ENCODE measurements at places on chromosomes 7 and 10.

- DNase-seq: no peak
These were observed 56.1 kb upstream of the NOBOX start for GRCh38 chr7:144459635-144460034.

DNA sequence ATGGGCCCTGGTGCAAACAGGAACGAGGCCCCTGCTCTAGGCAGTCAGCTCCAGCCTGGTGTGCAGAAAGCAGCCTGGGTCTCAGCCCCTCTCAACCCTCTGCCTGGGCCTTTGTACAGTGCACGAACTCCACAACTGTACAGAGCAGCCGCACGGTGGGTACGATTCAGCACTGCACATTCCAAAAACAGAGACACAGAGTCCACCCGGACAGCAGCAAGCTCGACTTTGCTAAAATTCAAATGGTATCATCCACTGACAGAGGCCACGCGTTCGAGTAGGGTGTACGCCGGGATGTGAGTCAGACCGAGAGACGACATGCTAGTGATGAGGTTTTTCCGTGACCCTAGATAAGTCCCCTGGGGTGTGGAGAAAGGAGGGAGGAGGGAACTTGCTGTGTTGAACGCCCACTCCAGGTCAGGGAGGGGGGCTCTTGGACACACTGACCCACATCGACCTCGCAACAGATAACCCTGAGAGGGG, 65.6 kb upstream of the PDGFA start:
- no peak for DNase-seq

- no peak for DNase-seq
These were observed 57.3 kb upstream of the DPYSL4 start for GRCh38 chr10:132129431-132129830.

DNA sequence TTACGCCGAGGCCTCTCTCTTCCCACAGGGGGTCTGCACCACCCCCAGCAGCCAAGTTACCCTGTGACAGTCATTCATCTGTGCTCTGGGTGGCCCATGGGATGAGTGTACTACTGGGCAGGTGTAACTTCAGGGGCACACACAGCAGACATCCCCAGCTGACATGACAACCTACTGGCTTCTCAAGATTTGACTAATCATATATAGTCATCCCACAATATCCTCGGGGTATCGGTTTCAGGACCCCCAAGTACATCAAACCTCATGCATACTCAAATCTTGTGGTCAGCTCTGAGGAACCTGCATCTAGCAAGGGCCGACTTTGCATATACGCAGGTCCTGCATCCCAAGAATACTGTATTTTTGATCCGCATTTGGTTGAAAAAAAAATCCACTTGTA, 336.9 kb upstream of the C7orf33 start:
- no peak for DNase-seq

DNA sequence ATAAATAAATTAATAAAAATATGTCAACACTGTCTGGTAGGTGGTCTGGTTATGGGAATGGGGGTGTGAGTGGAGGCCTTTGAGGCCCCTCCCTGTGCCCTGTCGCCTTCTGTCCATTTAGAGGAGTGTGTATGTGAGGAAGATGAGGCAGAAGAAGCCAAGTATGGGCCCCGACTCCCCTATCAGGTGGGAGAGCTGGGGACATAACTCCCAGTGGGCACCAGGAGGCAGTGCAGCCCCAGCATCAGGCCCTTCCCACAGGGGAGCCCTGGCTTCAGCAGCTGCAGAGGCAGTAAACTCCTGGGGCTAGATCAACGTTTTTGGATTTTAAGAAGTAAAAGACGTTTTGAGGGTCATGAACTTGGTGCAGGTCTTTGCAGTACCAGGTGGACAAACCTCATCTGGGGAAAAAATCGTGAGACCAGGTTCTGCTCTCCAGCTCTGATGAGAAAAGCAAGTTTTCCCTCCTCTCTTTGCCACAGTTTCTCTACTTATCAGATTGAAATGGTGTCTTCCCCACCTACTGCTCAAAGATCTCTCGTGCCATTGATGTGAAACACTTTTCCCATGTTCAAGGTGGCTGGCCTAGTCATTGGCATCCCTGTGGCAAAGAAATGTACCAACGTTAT, 167.8 kb upstream of the EEPD1 start:
- DNase-seq: peak; percentile 35

GRCh38 chr10:31644931-31645633, 283.5 kb downstream of the ARHGAP12 start:
- no peak for DNase-seq

- DNase-seq: no peak
These were observed 11.2 kb upstream of the JAKMIP3 start for GRCh38 chr10:132054564-132054963.

DNA sequence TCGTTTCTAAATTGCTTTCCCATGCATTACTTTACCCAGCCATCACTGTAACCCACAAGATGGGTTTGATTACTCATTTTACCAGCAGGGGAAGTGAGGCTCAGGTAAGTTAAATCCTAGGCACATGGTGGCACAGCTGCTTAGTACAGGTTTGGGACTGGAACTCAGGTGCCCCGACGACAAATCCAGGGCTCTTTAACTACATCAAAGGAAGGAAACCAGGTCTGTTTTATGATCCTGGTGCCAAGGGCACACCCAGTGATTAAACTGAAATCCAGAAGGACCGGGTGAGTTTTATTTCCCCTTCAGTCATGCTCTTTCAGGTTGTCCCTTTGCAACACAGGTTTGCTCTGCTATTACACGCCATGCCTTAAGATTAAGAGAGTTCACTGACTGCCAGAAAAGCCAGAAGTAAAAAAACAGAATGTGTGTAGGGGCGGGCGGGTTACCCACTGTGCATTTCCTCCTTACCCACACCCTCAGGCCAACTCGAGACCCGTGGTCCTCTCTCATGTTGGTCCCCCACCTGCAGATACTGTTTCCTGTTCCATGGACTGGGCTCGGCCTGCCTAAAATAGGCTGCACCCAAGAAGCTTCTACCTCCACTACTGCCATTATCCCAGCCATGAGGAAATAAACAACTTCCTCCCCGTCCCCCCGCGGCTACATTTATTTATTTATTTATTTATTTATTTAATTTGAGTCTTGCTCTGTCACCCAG, 55.1 kb upstream of the KDM7A start:
- no peak for DNase-seq

- DNase-seq: peak; percentile 39
These were observed 5.8 kb upstream of the PRTFDC1 start for GRCh38 chr10:24958091-24958720.

GRCh38 chr7:130881091-130881798, 147.2 kb upstream of the KLF14 start:
- no peak for DNase-seq

DNA sequence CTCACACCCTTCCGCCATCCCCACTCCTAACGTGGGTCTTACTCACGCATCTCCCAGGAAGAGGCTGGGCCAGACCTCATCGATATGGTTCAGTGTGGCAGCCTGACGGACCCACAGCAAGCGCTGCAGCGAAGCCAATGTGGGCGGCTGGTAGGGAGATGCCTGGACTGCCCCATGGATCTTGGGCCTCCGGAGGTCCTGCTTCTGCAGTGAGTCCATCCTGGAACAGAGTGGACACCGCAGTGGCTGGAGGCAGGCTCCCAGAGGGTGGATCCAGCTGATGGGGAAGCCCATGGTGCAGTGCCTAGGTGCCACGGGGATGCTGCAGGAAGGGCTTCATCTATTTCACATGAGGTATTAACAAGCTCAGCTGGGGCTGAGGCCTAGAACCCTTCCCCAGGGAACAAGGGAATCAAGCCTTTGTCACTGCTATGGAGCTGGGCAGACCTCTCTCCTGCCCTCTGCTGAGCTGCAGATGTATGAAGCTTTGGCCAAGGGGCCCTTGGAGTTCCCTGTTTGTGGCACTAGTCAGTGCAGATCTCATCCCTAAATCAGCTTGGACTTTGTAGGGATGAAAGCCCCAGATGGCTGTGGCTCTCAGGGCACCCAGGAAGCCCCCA, 13.7 kb upstream of the SAMD8 start:
- DNase-seq: no peak

DNA sequence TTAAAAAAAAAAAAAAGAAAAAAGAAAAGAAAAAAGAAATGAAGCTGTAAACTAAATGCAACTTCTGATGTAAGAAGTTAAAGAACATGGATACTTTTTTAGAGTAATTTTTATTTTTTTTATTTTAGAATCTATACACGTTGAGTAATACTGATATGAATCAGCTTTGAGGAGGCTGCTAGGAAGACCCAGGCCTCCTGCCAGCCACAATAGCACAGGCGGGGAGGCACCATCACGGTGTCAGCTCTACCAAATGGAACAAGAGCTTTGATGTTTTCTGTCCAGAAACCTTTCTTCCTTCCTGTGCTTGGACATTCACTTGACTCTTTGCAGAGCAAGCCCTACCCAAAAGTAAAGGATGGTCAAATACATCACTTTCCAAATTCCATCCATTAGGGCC, 45.3 kb upstream of the EGR2 start:
- no peak for DNase-seq

DNA sequence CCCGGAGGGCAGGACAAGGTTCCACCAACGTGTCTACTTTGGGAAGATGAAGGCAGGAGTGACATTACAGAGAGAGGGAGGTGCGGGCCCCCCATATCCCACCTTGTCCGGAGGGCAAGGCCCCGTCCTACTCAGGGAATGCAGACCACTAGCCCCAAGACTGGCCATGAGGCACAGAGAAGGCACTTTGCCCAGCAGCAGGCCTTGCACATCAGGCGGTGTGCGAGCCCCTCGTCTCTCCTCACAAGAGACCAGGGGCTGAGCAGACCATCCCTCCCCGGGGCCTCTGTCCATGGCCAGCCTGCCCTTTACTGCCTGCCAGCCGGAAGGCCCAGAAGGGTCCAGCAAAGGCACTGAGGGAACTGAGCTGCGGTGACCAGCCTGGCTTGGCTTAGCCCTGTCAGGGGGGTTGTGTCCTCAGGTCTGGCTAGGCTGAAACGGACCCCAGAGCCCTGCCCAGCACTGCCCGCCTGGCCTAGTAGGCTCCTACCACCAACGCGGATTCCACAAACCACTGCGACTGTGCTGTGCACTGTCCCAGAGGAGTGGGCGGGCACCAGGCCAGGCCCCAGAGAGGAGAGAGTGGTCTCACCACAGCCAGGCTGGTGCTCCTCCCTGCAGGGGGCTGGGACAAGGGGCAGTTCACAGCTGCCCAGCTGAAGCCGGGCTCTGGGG, 16.7 kb downstream of the CAMK2B start:
- no peak for DNase-seq

DNA sequence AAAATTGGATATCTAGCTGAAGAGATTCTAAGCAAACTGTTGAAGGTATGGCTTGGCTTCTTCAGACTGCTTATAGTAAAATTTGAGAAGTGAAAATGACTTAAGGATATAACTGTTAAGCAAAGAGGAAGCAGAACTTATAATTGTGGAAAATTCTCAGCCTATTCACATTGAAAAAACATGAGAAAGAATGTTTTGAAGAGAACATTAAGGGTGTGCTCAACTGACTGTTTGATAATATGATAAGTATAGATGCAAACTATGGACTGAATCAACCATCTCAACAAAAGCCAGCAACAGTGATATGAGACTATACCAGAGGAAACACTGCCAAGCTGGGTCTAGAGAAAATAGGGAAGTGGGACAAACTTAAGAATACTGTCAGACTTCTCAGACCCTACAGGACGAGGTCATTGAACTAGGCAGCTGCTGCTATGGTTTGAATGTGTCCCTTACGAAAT, 133.1 kb upstream of the PPP1R3A start:
- no peak for DNase-seq

- DNase-seq: no peak
These were observed 85.0 kb downstream of the ZMIZ1 start for GRCh38 chr10:79153745-79154144.

- DNase-seq: no peak
These were observed 552.4 kb upstream of the GALNT17 start for GRCh38 chr7:70579397-70580097.

GRCh38 chr10:34775044-34775637, 40.0 kb downstream of the PARD3 start:
- DNase-seq: no peak

GRCh38 chr7:133873631-133874030, 253.5 kb upstream of the LRGUK start:
- DNase-seq: no peak

- DNase-seq: no peak
These were observed 277.6 kb downstream of the KCND2 start for GRCh38 chr7:120550494-120551048.

GRCh38 chr7:7569615-7570014, 2.9 kb downstream of the MIOS start:
- no peak for DNase-seq

GRCh38 chr7:148304456-148304855, 286.1 kb upstream of the C7orf33 start:
- no peak for DNase-seq

GRCh38 chr7:18508443-18509427, 13.2 kb downstream of the HDAC9 start:
- DNase-seq: peak; percentile 94

DNA sequence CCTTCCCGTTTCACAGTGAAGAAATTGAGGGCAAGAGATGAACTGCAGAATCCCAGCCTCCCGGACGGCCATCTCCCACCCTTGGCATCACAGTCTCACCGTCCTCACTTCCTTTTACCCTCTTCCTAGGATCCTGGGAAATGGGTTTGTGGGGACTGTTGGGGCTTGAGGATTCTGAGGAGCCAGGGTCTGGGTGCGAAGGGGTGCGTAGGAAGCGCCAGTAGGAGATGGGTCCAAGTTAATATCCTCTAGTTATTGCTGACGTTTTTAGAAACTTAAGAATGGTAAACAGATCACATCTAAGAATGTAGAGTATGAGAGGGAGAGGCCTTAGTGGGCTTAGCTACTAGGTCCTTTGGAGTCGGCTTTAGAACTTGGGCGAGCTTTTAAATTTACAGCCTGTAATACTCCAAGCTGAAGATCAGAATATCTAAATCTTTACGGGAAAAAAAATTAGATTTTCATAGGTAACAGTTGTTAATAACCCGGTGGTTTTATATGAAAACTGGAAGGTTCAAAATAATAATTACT, 696 bp downstream of the MALSU1 start:
- DNase-seq: no peak

DNA sequence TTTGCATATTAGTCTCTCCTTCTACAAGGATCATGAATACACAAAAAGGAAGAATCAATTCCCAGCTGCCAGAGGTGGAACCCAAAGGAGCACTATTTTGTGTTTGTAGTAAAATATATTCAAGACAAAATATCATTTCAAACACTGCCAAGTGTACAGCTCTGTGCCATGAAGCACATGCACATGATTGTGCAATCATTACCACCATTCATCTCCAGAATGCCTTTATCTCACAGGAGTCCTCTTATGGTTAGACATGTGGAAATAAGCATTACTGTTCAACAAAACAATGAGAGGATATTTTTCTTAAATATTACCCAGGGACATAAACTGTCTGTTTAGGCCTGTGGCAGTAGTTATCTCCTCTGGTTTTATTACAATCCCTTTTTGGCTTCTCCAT, 151.4 kb upstream of the PPP1R3A start:
- no peak for DNase-seq

DNA sequence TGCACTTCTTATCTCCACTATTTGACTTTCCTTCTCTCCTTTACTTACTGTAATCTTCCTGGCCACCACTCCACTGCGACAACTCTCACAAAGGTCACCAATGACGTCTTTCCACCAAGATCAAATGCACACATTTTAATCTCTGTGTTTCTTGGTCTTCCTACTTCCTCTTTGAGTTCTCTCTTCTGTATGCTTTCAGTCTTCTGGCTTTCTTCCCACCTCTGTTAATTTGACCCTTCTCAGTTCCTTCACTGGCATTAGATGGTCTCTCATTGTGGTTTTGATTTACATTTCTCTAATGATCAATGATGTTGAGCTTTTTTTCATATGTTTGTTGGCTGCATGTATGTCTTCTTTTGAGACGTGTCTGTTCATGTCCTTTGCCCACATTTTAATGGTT, 31.9 kb downstream of the FAM107B start:
- no peak for DNase-seq

Data from pulmonary artery endothelial cell (primary cell).